M059J (cell line): ENCODE measurements at places on chromosomes 16 and 17. TPM values are rescaled to one million over a fixed set of nuclear protein-coding genes. Genes with fewer than 3 reads are reported as not detected.

DNA sequence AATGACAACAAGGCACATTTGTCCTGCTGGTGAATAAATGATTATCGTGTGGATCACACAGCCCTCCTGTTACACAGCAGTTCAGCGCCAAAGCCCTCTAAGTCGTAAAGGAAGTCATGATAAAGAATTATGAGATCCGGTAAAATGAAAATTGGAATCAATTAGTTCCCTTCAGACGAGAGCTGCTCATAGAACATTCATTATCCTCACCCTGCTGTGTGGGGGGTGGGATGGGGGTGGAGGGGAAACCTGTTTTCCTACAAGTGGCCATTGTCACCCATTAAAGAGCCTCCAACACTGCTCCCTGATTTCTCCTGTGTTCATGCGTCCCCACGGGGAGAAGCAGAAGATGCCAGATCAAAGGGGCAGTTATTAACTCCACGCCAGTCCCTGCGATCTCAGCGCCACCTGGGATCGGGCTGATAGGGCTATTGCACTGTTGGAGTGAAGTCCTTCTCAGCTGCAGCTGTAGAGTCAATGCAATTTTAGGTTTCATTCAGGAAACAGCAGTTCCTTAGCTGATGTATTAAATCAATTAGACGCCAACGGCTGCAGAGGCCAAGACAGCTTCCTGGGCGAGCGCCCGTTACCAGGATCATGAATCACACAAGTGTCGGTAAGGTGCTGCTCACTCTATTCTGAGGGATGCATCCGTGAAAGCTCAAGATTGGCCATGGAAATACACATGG lies 19.2 kb upstream of the CACNG4 start:
- peak; percentile 88 for DNase-seq

GRCh38 chr16:12168074-12169000 lies 191.8 kb downstream of the SNX29 start:
- DNase-seq = no peak

Gene CSF3
- total RNA-seq = not detected in 2 replicates

Gene MYH3
- under 0.01 and 0.30 TPM in 2 replicates for total RNA-seq

Gene NPW
- 0.12 TPM in 1 of 2 replicates, not detected in the other for total RNA-seq
